ENCODE measurements at places on chromosomes 5 and 9.

DNA sequence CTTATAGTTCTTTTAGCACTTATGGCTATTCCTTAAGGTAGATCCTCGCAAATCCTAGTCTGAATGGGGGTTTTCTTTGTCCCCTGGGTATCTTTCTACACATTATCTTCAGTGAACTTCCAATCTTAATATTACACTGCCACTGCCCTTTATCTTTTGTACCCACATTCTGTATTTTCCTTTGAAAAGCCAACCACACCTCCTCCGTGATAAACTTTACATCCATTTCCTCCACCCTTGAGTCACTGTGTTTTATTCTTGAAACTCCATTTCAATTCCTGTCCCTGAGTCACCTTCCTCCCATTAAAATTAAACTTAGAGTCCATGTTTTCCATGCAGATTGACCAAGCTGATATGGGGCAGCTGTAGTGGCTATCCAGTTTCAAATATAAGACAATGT is 43.2 kb upstream of the RICTOR start:
- H3K27ac ChIP-seq, result no peak overlapping the region
- no peak overlapping the region for H3K4me3 ChIP-seq
- H3K36me3 ChIP-seq, result peaks cover 17% of the 10 kb centered on the region
- H3K4me1 ChIP-seq, result no peaks in the 10 kb centered on the region

DNA sequence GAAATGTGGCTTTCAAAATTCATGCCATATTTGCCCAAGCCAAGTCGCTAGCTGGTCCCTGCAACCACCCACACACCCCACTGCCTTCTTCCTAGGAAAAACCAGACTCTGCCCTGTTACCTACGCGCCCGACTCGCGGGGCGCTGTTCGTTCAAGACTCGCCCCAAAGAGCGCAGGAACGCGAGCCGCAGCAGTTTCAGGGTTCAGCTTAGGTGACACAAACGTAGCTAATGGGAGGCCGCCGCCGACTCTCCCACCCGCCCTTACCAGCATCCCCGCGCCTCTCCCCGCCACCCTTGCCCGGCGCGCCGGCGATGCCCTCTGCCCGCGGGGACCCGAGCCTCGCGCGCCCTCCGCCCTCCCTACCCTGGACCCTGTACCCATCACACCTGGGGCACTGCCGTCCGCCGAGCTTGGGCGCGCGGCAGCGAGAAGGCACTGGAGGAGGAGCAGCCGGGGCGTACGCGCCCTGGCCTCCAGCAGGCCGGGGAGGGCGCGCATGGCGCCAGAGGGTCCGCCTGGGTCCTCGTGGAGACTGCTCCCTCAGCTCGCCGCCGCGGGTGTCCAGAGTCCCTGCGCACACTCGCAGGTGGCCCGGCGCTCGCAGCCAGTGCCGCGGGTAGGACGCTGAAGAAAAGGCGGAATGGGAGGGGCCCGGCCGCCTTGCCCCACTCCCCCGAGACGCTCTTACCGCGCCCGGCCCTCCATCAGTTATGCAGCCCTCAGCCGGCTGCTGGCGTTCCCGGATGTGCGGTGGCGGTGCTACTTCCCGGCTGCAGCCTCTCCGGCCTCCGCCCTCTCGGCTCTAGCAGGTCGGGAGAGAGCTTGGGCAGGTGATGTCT is at the start of gene EMB:
Gene EMB, minus strand, starts transcription at position 638 of the 842 bp plus-strand sequence. Its CDS starts 137 bp downstream, at position 501.
- H3K27ac ChIP-seq, result peak within 1 kb of the TSS; percentile 98
- peak within 1 kb of the TSS; percentile 77 for H3K4me3 ChIP-seq
- DNase-seq, result peak; percentile 91
- no peaks in the 10 kb centered on the region for H3K36me3 ChIP-seq
- H3K4me1 ChIP-seq, result no peaks in the 10 kb centered on the region
- H3K27me3 ChIP-seq, result no peaks in the 10 kb centered on the region

DNA sequence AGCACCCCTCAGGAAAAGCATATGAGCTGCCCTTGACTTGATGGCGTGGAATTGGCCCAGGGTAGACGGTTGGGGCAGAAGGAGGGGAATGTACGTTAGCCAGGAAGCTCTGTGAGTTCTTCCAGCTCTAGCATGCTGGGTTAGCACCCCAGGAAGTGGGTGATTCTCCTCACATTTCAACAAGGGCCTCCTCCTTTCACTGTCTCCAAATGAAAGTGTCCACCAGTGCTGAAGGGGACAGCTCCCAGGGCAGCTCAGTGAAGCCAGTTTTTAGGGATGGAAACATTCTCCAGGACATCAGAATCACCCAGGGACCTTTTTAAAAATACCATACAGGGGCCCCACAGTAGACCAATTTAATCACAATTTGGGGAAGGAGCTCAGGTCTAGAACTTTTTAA is 17.2 kb upstream of the AFAP1L1 start:
- H3K36me3 ChIP-seq, result no peaks in the 10 kb centered on the region
- H3K27ac ChIP-seq, result no peak overlapping the region
- H3K4me3 ChIP-seq, result no peak overlapping the region
- H3K27me3 ChIP-seq, result no peaks in the 10 kb centered on the region

- DNase-seq, result no peak
- no peaks in the 10 kb centered on the region for H3K36me3 ChIP-seq
- no peak overlapping the region for H3K4me3 ChIP-seq
- H3K27me3 ChIP-seq, result no peaks in the 10 kb centered on the region
These were observed 232.7 kb upstream of the PPP1R2B start for GRCh38 chr5:156617426-156617825.

DNA sequence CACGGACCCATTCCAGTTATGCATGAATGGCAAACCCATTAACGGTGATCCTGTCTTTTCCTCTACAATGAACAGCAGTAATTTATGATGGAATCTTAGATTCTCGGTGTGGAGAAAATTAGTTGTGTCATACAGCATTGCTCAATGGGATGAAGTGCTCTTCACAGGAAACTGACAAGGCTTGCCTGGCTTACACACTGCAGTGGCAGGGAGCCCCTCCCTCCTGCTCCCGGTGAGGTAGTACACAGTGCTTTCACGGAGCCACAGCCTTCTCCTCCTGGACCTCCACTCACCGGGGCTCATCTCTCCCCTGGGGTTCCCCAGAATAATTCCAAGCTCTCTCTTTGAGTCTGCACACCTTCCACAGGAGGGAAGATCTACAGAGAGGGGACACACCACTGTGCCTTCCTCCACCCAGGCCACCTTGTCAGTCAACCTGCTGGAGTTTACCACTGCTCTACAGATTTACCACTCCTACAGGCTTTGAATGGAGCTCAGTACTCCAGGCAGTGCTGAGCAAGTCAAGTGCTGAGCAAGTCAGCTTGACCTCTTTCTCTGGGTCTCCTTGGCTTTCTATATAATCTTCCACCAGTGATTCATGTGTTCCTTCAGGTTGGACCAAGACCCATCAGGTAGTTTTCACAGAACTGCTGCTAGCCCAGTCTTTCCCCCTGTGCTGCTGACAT is 59.1 kb upstream of the TBC1D2 start:
- H3K27ac ChIP-seq, result no peak overlapping the region
- DNase-seq, result no peak
- H3K27me3 ChIP-seq, result no peaks in the 10 kb centered on the region
- H3K4me1 ChIP-seq, result no peaks in the 10 kb centered on the region
- no peak overlapping the region for H3K4me3 ChIP-seq

DNA sequence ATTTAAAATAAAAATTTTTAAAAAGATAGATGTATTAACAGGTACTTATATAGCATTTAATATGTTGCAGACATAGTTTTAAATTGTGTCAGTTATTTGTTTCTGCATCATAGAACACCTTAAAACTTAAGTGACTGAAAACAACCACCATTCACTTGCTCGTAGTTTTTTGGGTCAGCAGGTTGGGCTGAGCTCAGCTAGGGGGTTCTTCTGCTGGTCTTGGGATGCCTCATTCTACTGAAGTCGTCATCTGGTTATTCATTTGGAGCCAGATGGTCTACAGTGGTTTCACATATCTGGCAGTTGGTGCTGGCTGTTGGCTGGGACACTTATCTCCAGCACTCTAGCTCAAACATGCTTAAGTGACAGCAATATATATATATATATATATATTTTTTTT is 29.6 kb downstream of the PSAT1 start:
- H3K27ac ChIP-seq, result no peak overlapping the region
- H3K4me1 ChIP-seq, result peaks cover 5% of the 10 kb centered on the region
- H3K36me3 ChIP-seq, result peaks cover 4% of the 10 kb centered on the region
- DNase-seq, result no peak
- no peak overlapping the region for H3K4me3 ChIP-seq

- H3K4me3 ChIP-seq, result no peak overlapping the region
- H3K4me1 ChIP-seq, result no peaks in the 10 kb centered on the region
- H3K36me3 ChIP-seq, result no peaks in the 10 kb centered on the region
These were observed 103.6 kb downstream of the MACIR start for GRCh38 chr5:103362211-103362610.

DNA sequence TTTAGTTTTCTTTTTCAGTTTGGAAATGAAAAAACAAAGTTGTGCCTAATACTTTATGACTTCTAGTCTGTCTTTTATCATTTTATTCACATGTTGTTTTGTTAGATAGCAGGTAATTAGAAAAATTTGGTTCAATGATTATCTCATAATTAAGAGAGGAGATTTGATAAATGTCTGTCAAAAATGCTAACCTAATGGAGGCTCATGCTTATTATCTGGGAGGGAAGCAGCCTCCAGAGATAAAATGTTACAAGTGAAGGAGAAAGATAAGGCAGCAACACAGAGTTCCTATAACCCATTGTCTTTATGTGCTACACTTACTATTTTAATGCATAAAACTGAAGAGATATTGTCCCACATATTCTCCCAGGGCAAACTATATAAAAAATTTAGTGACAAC is 53.5 kb downstream of the SLC27A6 start:
- no peak for DNase-seq
- H3K4me3 ChIP-seq, result no peak overlapping the region
- no peaks in the 10 kb centered on the region for H3K27me3 ChIP-seq
- H3K4me1 ChIP-seq, result no peaks in the 10 kb centered on the region
- no peaks in the 10 kb centered on the region for H3K36me3 ChIP-seq
- H3K27ac ChIP-seq, result no peak overlapping the region

DNA sequence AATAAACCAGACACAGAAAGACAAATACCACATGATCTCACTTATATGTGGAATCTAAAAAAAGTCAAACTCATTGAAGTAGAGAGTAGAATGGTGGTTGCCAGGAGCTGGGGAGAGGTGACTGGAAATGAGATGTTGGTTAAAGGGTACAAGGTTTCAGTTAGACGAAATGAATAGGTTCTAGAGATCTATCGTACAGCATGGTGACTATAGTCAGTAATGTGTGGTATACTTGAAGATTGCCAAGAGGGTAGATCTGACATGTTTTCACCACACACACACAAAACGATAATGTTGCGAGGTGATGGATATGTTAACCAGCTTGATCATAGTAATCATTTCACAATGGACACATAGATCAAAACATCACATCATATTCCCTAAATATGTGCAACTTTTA is 46.4 kb downstream of the FGF1 start:
- no peak for DNase-seq
- no peaks in the 10 kb centered on the region for H3K36me3 ChIP-seq
- no peak overlapping the region for H3K27ac ChIP-seq
- no peak overlapping the region for H3K4me3 ChIP-seq
- peaks cover 8% of the 10 kb centered on the region for H3K27me3 ChIP-seq
- H3K4me1 ChIP-seq, result no peaks in the 10 kb centered on the region

- no peaks in the 10 kb centered on the region for H3K4me1 ChIP-seq
- no peaks in the 10 kb centered on the region for H3K27me3 ChIP-seq
- no peak overlapping the region for H3K27ac ChIP-seq
- no peak overlapping the region for H3K4me3 ChIP-seq
These were observed 101.5 kb downstream of the TAF11L14 start for GRCh38 chr5:17735761-17736160.
